Kidney epithelial cell (primary cell): ENCODE measurements at places on chromosomes 5 and 9. TPM values are rescaled to one million over a fixed set of nuclear protein-coding genes. Genes with fewer than 3 reads are reported as not detected.

Gene VCAN
- total RNA-seq = 175 and 178 TPM in 2 replicates

Gene GLRA1
- total RNA-seq = not detected in 2 replicates

Gene SLC45A2
- total RNA-seq = not detected in 2 replicates

Gene MOB3B
- 1.4 and 1.9 TPM in 2 replicates for total RNA-seq

Gene MPDZ
- 17.3 and 27.2 TPM in 2 replicates for total RNA-seq

Gene MLANA
- total RNA-seq = not detected in 2 replicates

Gene FAM78A
- 1.0 and 1.9 TPM in 2 replicates for total RNA-seq

Gene CEMIP2
- total RNA-seq = 35.8 and 41.8 TPM in 2 replicates

Gene RNF183
- not detected in 2 replicates for total RNA-seq

Gene SLC36A2
- total RNA-seq = not detected in 2 replicates

Gene SPATA31A5
- total RNA-seq = not detected in 2 replicates
